ENCODE measurements at places on chromosomes 4 and X. TPM values are rescaled to one million over a fixed set of nuclear protein-coding genes. Genes with fewer than 3 reads are reported as not detected.

USP51 gene
- total RNA-seq, result 2.5 TPM

SULT1B1 gene
- 0.12 TPM for total RNA-seq

PLAC8 gene
- total RNA-seq, result not detected

DCX gene
- total RNA-seq, result not detected

DGAT2L6 gene
- total RNA-seq, result not detected

SPARCL1 gene
- 0.22 TPM for total RNA-seq

AKAP14 gene
- total RNA-seq, result not detected

EDA gene
- 1.1 TPM for total RNA-seq

ELF4 gene
- 10.4 TPM for total RNA-seq

ADAMTS3 gene
- 3.6 TPM for total RNA-seq

KIAA1210 gene
- total RNA-seq, result under 0.01 TPM

SORBS2 gene
- total RNA-seq, result 3.1 TPM

PNMA6E gene
- not detected for total RNA-seq

HELQ gene
- 16.5 TPM for total RNA-seq

ITIH6 gene
- not detected for total RNA-seq

SPANXD gene
- not detected for total RNA-seq

MSX1 gene
- 18.1 TPM for total RNA-seq

USP26 gene
- total RNA-seq, result not detected

DTHD1 gene
- total RNA-seq, result not detected

CHRDL1 gene
- 1.2 TPM for total RNA-seq

UGT2B11 gene
- total RNA-seq, result not detected

CXXC4 gene
- total RNA-seq, result under 0.01 TPM

DMRTC1B gene
- total RNA-seq, result not detected

KLHL2 gene
- 28.4 TPM for total RNA-seq

PDLIM5 gene
- total RNA-seq, result 157 TPM

HERC5 gene
- 2.7 TPM for total RNA-seq

GYPA gene
- not detected for total RNA-seq

IL9R gene
- under 0.01 TPM for total RNA-seq

MAGEE2 gene
- total RNA-seq, result not detected

MAGEA12 gene
- total RNA-seq, result not detected

EXOC1L gene
- total RNA-seq, result not detected

ARR3 gene
- total RNA-seq, result not detected

TEX13D gene
- not detected for total RNA-seq

STBD1 gene
- total RNA-seq, result 7.2 TPM

GAGE12J gene
- not detected for total RNA-seq

ACSL1 gene
- 55.5 TPM for total RNA-seq

EVC2 gene
- 10.0 TPM for total RNA-seq

AMBN gene
- not detected for total RNA-seq

GYG2 gene
- total RNA-seq, result 2.4 TPM

RNF150 gene
- total RNA-seq, result 1.3 TPM

VSIG4 gene
- total RNA-seq, result not detected

FDCSP gene
- total RNA-seq, result not detected

AWAT2 gene
- total RNA-seq, result not detected

LAP3 gene
- total RNA-seq, result 116 TPM

DMRTC1 gene
- total RNA-seq, result not detected

ARX gene
- not detected for total RNA-seq

All from uterine smooth muscle cell (primary cell).